ENCODE measurements at places on chromosomes 7 and 10.

- DNase-seq, result no peak
These were observed 16.3 kb downstream of the TPK1 start for GRCh38 chr7:144819566-144819965.

DNA sequence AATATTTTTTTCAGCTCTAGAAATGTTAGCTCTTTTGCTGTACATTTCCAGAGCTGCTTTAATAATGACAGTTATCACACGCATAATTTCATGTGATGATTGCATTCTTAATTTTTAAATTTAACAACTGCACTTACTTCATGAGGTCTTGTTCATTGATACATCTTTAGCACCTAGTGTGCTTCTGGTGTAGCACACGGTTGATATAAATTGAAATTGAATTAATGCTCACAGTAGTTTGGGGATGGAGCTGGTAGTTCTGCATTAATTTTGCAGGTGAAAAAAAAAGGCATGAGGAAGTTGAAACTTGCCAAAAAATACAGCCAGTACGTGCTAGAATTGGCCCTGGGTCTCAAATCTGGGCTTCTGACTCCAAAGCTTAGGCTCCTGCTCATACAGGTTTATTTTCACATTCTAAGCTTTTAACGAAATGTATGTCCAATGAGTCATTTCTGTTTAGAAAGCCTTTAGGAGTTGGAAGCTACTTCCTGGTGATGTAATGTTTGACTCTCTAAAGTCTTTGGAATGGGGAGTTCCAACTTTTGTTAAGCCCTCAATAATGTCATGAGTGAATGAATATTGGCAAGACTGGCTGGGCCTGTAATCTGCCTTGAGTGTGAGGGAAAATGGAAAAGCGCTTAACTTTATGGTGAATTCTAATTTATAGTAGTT is 62.5 kb downstream of the DAGLB start:
- DNase-seq, result no peak

- DNase-seq, result no peak
These were observed 534.3 kb downstream of the PTPRN2 start for GRCh38 chr7:158053183-158053915.

GRCh38 chr7:102008535-102009262 is 191.3 kb downstream of the CUX1 start:
- DNase-seq, result no peak

DNA sequence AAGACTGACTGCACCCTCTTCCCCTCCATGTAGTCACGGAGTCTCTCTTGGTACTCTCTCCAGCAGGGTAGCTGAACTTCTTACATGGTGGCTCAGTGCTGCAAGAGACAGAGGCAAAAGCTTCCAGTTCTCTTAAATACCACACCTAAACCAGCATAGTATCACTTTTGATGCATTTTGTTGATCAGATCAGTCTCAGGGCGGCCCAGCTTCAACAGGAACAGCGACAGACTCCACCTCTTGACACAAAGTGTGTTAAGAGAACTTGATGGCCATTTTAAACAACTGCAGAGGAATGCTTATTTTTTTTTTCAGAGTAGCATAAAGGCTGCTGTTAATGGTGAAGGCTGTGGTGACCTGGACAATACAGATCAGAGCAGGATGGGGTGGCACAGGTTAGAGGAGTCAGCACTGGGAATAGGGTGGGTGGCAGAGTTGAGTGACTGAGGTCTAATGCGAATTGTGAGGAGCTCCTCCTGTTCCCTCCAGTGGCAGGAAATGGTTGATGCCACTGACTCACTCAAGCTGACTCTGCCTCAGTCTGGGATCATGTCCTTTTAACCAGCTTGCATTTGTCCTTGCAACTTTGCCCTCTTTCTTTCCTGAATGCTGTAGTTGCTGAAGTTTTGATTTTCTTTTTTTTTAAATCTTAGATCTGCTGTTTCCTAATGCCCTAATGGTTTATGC is 17.3 kb downstream of the MGAM start:
- no peak for DNase-seq

GRCh38 chr10:21289961-21290360 is 235.5 kb downstream of the SKIDA1 start:
- no peak for DNase-seq
